Keratinocyte (primary cell): ENCODE measurements at places on chromosomes 16 and 17. TPM values are rescaled to one million over a fixed set of nuclear protein-coding genes. Genes with fewer than 3 reads are reported as not detected.

- no peak for DNase-seq
Observed at GRCh38 chr16:20610211-20610891, 34.2 kb upstream of the ACSM2B start.

GRCh38 chr17:46979147-46979863 is at the start of gene RPRML:
RPRML (minus strand) TSS chr17:46979253; CDS start chr17:46979007, 246 bp downstream.
- DNase-seq = no peak

- no peak for DNase-seq
Observed at GRCh38 chr16:57784334-57784733, 18.0 kb downstream of the KIFC3 start.

GRCh38 chr17:82205720-82206508 is 6.7 kb downstream of the CCDC57 start:
- peak; percentile 89 for DNase-seq

GRCh38 chr16:825341-826061 is 25.0 kb upstream of the GNG13 start:
- no peak for DNase-seq

- no peak for DNase-seq
Observed at GRCh38 chr16:85253084-85253941, 141.0 kb upstream of the CIBAR2 start.

DNA sequence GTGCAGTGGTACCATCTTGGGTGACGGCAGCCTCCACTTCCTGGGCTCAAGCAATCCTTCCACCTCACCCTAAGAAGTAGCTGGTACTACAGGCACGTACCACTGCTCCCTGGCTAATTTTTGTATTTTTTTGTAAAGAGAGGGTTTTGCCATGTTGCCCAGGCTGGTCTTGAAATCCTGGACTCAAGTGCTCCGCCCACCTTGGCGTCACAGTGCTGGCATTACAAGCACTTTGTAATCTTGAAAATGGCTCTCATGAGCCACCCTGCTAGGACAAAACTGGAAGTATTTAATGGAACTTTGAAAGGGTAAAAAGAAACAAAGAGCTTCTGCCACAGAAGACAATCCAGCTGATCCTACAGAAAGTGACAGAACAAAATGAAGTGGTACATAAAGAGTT is 9.2 kb downstream of the SUMO2 start:
- no peak for DNase-seq

DNA sequence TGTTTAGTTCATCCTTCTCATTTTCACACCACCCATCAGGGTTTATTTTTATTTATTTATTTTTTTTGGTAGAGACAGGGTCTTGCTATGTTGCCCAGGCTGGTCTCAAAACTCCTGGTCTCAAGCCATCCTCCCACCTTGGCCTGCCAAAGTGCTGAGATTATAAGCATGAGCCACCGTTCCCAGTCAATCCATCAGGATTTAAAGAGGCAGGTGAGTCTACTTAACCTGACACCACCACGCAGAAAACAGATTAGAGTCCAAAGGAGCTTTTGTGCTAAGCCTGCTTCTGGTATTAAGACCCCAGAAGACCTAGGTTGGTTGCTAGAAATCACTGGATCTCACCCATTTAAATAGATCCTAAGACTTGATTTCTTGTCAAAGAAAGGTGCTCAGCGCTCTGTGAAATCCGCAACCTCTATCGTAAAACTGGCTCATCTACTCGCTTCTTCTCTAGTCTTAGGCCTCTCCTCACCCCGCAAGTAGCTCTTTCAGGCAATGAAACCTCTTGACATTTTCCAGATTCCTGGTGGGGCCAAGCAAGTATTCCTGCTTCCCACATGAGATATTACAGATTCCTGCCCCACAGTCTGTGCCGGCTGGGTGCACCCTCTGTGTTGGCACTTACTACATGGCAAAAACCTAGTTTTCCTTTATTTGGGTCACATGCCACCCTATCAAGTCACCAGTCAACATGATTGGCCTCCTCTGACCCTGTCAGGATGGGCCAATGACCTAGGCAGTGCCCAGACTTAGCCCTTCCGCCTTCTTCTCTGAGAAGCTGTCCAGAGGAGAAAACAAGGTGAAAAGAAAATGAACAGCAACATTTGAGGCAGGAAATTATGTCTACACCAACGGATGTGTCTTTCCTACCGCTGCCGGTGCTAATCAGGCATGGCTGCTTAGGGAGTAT is 9.0 kb downstream of the PITPNA start:
- no peak for DNase-seq

- no peak for DNase-seq
Observed at GRCh38 chr16:15538507-15538906, 104.1 kb downstream of the BMERB1 start.

GRCh38 chr16:3578610-3579551 is 1.7 kb upstream of the NLRC3 start:
- no peak for DNase-seq

- DNase-seq = no peak
Observed at GRCh38 chr16:20903899-20904506, 3.4 kb downstream of the LYRM1 start.

GRCh38 chr17:39036009-39036408 is 68.8 kb upstream of the FBXO47 start:
- no peak for DNase-seq

- DNase-seq = no peak
Observed at GRCh38 chr16:72480911-72481310, 309.0 kb upstream of the PMFBP1 start.

DNA sequence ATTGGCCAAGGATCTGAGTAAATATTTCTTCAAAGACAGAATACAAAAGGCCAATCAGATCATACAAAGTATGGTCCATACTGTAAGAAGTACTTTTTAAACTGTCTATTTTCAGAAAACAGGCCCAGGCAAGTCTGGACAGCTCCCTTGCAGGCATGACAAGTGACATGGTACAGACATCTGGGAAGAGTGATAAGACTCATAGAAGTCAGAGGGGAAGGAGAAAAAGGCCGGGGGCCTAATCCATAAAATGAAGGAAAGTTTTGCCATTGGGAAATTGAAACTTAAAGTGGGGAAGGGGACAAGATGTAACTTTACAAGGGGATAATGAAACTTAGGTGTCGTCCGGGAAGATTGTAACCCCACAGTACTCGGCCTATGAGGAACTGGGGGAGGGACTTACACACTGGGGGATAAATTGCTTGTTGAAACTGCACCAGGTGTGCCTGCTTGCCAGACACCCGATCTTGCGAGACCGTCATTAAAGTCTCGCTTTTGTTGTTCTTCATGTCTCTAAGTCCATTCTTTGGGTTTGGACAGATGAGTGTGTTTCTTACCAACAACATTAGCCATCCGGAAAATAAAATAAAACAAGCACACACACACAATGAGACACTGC is 684.0 kb downstream of the CDH11 start:
- DNase-seq = no peak

DNA sequence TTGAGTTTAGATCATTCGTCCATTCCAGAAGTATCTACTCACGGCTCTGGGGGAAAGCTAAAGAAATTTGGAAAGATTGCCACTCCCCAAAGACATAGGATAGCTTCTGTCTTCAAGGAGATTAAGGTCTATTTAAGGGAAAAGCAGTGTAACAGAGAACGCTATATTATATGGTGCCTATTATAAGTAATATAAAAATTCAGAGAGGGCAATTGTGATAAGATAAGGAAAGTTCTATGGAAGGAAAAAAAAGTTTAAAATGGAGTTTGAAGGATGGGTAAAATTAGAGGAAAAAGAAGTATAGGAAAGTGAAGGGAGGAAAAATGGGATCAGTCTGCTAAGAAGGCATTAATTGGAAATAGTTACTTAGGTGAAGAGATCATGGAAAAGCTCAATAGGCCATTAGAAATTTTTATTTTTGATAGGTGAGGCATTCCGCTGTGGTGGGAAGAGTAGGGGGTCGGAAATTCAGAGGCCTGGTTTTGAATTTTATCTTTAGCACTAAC is 690 bp upstream of the CDC27 start:
- no peak for DNase-seq

Gene KARS1
- polyA plus RNA-seq = 148 to 206 TPM (median 202 TPM) in 3 replicates

Gene TMIGD1
- not detected in 3 replicates for polyA plus RNA-seq

Gene CDRT15L2
- not detected in 3 replicates for polyA plus RNA-seq

Gene PYDC1
- polyA plus RNA-seq = not detected in 3 replicates
